NCI-H2107 (cell line): ENCODE measurements at places on chromosomes 13 and 19.

DNA sequence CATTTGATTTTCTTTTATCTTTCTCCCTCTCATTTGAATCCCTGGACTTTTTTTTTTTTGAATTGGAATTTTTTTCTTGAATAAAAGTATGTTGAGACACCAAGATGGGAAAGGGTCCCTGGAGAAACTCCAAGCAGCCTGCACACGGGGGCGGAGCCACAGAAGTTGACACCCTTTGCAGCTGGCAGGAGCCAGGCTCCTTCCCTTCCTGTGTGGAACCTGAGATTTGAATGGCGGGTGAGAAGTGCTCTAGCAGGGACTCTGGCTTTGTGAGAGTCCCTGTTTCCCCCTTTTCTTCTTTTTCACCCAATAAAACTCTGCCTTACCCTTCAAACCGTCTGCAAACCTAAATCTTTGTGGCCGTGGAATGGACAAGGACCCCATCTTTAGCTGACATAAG, 1381.0 kb upstream of the MIR17HG start:
- DNase-seq, result no peak

DNA sequence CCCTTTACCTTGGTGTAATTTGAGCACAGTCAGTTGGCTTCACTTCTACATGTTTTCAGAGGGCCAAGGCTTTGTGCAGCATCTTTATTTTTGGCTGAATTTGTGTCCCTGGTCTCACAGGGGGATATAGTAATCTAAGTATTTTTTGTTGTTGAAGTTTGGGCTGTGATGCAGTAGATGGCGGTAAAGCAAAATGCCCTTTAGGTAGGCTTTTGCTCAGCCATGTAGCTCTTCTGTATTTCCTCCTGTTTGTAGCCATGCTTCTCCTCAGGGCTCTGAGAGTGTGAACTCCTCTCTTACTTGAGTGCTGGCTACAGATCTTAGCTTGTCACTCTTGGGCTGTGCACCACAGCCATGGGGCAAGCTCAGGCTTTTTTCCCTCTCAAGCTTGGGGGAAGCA, 328.6 kb downstream of the SLITRK5 start:
- no peak for DNase-seq

GRCh38 chr19:17303940-17304267, 679 bp upstream of the ABHD8 start:
- DNase-seq, result no peak

DNA sequence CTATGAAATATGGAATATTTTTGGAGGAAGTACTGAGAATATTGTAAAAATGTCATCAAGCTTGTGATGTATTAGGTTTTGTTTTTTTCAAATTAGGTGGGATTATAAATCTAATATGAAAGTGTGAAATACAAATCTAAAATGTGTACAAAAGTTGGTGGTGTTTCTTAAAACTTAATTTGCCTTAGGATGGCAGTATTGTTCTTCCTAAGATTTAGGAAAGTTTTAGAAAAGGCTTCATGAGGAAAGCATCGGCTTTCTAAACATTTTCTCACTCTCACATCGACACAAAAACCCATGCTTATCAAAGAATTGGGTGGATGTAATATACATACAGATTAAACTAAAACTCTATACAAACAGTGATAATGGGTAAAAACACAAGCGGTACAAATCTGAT, 972.0 kb upstream of the PCDH20 start:
- no peak for DNase-seq

GRCh38 chr19:5914946-5915781, 1.1 kb downstream of the CAPS start:
- no peak for DNase-seq

GRCh38 chr19:51124729-51125128, at the start of gene SIGLEC9:
TSS of gene SIGLEC9 (plus strand) at chr19:51124906. CDS start at chr19:51124975, 69 bp downstream.
- DNase-seq, result no peak

GRCh38 chr19:16106121-16106520, 5.6 kb upstream of the RAB8A start:
- no peak for DNase-seq

DNA sequence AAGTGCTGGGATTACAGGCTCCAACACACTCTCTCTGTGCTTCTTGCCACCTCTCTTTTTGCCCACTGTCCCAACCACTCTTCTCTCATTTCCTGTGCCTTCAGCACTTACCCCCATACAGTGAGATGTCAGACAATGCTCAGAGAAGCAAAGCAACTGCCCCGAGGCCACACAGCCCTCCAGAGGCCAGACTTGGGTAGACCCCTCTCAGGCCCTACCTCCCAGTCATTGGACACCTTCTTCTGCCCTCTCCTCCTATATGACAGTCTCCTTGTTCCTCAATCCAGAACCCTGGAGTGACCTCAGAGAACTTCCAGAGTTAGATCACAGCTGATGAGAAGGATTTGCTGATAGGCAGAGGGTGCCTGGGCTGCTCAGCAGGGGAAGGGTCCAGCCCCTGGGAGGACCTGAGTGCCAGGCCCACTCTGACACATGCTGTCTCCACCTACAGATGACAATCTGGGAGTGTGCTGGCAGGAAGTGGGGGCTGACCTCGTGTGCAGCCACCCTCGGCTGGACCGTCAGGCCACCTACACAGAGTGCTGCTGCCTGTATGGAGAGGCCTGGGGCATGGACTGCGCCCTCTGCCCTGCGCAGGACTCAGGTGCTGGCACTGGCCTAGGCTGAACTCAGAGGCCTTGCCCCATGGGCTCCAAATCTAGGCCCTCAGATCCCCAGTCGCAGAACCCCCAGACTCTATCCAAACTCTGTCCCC, 24.4 kb downstream of the LTBP4 start:
- no peak for DNase-seq

GRCh38 chr13:38763446-38764381, 76.8 kb downstream of the FREM2 start:
- no peak for DNase-seq

DNA sequence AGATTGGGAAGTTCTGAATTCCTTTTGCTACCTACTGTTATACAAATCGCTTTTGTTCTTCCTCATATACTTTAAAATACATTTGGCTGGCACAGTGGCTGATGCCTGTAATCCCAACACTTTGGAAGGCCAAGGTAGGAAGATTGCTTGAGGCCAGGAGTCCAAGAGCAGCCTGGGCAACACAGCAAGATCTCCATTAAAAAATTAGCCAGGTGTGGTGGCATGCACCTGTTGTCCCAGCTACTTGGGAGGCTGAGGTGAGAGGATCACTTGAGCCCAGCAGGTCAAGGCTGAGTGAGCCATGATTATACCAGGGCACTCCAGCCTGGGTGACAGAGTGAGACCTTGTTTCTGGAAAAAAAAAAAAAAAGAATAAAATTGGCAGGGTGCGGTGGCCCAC, 34.4 kb upstream of the CXCL17 start:
- no peak for DNase-seq

DNA sequence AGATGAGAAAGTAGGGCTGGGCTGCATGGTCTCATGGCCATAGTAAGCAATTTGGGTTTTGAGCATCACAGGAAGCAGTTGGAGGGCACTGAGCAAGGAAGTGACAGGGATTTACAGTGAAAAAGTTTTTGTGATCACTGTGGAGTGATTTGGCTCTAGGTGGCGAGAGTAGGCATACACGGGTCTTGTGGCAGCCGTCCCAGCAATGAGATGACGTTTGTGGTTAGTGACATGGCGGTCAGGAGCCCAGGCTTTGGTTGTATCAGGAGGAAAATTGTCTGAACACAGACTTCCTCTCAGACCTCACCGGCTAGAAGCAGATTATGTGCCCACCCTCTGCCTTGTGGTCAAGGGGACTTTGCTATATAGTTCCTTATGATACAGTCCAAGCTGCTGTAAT, 3.3 kb downstream of the ZNF444 start:
- no peak for DNase-seq

GRCh38 chr19:14081797-14082674, 3.5 kb downstream of the C19orf67 start:
- DNase-seq, result no peak
